CD4-positive, CD25-positive, alpha-beta regulatory T cell (primary cell): ENCODE measurements at places on chromosomes 2 and 18.

DNA sequence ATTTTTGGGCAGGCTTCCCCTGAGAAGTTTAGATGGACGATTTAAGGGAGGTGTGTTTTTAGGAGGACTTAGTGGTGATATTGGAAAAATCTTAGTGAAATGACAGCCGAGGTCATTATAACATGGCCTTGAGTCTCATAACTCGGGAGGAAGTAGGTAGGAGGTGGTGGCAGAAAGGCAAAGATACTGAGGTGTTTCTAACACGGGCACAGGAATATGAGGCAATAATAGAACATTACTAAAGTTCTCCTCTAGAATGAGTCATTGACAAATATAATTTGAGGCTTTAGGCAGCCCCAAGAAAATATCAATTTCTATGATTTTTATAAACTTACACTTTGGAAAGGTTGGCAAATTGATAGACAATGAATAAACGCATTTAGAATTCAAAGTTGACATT is 146.1 kb upstream of the ZEB2 start:
- no peak for DNase-seq

GRCh38 chr18:59605633-59606192 is 91.5 kb downstream of the CCBE1 start:
- no peak for DNase-seq

- DNase-seq, result no peak
Measured at GRCh38 chr2:70937866-70938585, 2.3 kb downstream of the ATP6V1B1 start.

DNA sequence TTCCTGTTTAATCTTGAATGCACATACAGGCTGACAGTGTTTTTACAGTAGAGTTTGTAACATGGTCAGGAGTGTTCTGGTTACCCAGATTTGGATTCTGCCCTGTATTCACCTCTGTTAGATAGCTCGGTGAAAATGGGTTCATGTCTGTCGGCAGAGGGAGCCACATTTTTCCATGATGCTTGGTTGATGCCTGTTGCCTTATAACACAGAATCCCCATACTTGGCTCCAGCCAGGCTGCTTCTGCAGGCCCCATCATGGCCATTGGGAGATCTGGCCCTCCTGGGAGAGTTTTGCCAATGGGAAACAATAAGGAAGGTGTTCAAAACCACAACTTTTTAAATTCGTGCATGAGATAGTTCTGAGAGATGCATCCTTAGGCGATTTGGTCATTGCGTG is 78.1 kb downstream of the WDSUB1 start:
- DNase-seq, result no peak

- no peak for DNase-seq
Measured at GRCh38 chr2:197926673-197927072, 122.3 kb downstream of the PLCL1 start.

DNA sequence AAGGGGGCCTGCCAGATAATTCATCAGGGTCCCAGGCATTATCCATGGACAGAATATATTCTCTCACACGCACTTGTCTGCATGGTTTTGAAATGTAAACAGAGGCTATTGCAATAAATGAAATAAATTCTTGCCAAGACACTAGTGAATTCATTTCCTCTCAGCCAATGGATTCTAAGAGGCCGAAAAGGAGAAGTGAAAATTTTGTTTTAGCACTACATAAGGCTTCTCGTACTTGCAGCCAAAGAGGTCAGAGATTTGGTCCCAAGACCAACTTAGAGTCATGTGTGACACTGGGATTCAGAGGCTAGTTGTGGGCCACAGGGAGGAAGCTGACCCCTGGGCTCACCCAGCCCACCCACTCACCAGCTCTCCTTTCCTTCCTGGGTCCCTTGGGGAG is 184.1 kb upstream of the GLI2 start:
- DNase-seq, result no peak

GRCh38 chr2:205034034-205034433 is 488.8 kb downstream of the PARD3B start:
- no peak for DNase-seq

- no peak for DNase-seq
Measured at GRCh38 chr2:40914666-40915065, 462.8 kb upstream of the SLC8A1 start.

DNA sequence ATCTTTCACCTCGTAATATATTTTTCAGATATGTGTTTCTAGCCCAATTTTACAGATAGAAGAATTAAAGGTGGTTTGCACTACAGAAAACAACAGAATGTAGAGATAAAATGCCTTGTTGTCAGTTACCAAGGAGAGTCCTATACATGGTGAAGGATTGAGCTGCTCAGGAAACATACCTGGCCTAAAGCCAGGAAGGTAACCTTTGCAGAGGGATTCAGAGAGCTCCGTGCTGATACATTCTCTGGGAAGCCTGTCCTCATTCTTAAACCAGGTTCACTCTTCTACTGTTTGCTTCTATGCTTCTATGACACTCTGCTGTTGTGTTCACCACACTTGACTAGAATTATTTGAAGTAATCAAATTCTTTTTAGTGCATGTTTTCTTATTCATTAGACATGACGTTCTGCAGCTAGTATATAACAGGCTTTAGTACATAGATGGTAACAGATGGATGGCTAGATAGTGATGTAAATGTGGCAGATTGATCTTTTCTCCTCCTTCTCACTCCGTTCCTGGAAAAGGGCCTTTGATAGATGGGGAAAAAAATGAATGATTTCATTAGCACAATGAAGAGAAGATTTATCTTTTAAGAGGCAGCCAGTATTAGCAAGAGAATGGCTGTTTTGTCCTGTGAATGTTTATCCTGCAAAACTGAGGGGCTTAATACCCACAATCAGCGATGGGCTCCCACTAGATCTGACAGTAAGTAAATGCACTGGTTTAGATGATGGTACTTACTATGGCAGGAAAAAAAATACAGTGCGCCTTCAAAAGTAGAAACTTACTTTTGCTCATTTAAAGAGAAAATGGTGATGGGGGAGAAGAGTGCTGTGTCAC is 589.6 kb upstream of the FAM98A start:
- DNase-seq, result no peak

DNA sequence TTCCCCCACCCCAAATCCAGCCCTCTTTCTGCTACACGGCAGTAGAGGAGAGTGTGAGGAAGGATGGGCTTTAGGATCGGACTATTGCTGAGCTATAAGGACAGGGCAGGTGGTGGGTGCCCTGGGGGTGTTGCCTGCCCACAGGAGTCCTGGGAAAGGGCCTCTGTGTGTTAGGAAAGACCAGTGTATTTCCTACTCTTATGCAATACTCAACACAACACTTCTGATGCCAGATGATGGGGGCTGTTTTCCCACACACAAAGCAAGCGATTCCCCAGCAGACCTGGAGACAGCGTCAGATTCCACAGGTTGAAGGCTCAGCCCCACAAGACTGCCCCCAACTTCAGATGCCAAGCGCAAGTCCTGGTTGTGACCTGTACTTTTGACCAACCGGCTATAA is 91.0 kb upstream of the LCLAT1 start:
- no peak for DNase-seq

DNA sequence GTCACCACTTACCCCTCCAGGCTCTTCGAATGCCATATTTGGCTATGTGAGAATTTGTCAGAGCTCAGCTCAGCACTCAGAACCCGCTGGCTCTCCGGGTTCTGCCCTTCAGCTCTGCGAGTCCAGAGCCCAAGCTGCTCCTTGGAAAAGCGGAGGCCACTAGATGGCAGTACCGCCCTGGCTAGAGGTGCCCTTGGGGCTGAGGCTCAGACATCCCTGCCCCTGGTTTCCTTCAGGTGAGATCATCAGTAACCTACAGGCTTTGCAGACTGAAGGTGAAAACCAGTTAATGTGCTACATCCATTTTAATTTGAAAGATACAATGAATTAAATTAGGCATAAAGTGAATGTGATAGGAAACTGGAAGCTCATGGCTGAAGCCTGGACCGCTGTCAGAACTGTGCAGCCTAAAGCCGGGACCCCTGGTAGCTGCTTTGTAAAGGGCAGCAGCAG is 285.6 kb downstream of the AGAP1 start:
- no peak for DNase-seq

- no peak for DNase-seq
Measured at GRCh38 chr2:46241344-46241743, 55.9 kb upstream of the EPAS1 start.

DNA sequence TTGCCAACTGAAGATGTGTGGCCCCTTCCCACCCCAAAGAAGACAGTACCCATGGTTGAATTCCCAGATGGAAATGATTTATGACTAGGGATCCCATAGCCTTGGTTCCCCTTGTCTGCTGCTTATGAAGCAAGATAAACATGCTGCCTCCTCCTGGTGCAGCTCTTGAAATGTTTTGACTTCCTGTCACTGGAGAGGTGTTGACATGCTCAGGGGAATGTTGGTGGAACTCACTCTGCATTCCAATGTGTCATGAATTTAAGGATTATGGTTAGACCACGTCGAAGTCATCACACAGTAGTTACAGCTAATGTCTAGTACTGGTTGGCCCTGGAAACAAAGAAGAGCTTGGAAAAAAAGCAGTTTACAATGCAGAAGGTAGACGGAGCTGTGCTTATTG is 69.0 kb upstream of the FAM110C start:
- no peak for DNase-seq

GRCh38 chr2:161170958-161171932 is 11.0 kb downstream of the TANK start:
- DNase-seq, result no peak

DNA sequence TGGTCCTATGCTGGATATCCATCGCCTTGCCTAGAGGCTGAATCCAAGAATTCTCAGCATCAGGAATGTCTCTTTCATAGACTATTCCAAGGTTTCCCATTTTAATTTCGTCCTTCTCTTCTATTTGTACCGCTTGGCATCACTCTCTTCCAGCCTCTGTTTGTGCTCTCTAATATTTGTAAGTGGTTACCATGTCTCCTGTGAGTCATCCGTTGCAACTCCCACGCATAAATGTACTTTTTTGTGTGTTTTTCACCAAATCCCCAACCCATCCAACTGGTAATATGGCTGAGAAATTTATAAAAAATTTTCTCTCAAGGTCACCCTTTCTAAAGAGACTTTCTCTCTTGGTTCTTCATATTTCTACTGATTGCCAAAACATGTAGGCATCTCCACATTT is 21.8 kb downstream of the COLEC12 start:
- DNase-seq, result no peak

GRCh38 chr2:112008910-112009485 is 46.1 kb upstream of the TMEM87B start:
- DNase-seq, result no peak

DNA sequence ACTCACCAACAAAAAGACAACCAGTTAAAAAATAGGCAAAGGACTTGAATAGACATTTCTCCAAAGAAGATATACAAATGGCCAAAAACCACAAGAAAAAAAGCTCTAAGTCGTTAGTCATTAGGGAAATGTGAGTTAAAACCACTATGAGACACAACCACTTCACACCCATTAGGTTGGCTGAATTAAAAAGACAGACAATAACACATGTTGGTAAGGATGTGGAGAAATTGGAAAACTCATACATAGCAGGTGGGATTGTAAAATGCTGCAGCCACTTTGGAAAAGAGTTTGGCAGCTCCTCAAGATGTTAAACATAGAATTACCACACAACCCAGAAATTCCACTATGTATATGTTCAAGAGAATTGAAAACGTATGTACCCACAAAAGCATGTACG is 117.6 kb upstream of the SPATS2L start:
- DNase-seq, result no peak

GRCh38 chr2:106816974-106817373 is 69.0 kb downstream of the ST6GAL2 start:
- DNase-seq, result no peak
